NCI-H187 (cell line): ENCODE measurements at places on chromosomes 3 and 15.

DNA sequence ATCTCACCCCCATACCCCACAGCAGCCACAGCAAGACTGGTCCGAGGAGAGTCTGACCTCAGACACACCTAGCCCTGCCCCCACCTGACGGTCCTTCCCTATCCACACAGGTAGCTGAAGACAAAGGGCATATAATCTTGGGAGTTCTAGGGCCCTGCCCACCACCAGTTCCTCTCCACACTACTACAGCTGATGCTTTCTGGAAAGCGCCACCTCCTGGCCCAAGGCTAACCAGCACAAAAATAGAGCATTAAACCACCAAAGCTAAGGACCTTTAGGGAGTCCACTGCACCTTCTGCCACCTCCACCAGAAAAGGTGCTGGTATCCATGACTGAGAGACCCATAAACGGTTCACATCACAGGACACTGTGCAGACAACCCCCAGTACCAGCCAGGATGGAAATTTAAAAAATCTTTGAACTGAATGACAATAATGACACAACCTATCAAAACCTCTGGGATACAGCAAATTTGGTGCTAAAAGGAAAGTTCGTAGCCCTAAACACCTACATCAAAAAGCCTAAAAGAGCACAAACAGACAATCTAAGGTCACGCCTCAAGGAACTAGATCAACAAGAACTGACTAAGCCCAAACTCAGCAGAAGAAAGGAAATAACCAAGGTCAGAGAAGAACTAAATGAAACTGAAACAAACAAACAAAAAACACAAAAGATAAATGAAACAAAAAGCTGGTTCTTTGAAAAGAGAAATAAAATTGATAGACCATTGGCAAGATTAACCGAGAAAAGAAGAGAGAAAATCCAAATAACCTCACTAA lies 122.1 kb upstream of the TPRG1 start:
- no peak for DNase-seq

DNA sequence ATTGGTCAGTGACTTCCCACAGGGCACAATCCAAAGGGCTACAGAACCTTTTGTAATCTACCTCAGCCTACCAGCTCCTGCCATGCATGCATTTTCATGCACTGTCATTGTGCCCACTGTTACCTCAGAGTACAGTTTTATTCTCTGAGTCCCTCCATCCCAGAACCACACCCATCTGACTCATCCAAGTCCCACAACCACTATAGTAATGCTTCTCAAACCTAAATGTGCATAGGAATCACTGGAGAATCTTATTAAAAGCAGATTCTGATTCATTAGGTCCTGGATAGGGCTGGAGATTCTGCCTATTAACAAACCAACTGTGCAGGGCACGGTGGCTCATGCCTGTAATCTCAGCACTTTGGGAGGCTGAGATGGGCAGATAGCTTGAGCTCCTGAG lies 3.7 kb upstream of the B3GALNT1 start:
- DNase-seq, result no peak

DNA sequence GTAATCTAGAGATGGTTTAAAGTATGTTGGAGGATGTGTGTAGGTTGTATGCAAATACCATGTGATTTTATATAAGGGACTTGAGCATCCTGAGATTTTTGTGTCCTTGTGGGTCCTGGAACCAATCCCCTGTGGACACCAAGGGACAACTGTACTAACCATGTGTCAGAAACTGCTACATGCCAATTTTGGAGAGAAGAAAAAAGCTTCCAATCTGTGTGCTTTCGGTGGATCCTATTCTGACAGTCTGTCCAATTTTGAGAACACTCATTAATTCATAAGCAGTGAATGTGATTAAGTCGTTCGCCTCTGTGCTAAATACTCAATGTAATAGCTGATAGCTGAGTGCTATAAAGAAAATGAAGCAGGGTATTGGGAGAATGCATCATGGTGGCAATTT lies 61.6 kb downstream of the RBM6 start:
- no peak for DNase-seq

- no peak for DNase-seq
These were observed 6.0 kb downstream of the TM4SF4 start for GRCh38 chr3:149480326-149481017.

DNA sequence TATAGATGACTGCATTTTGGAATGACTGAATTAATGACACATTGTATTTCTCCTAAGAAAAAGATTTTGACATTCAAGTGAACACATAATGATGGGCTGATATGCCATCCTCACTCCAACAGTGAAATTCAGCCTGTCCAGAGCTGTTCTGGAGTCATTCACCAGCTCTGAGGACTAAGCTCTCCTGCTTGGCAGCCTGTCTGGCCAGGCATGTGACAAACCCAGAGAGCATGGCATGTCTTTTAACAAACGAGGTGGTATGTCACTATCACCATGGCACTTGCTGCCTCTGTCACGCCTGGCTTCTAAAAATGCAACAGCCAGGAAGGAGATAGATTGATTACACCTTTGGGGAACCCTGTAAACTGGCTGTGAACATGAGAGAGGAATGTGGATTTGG lies 1.4 kb downstream of the ACTC1 start:
- no peak for DNase-seq

- DNase-seq, result no peak
These were observed 50.7 kb upstream of the NIPA1 start for GRCh38 chr15:22735781-22736180.

DNA sequence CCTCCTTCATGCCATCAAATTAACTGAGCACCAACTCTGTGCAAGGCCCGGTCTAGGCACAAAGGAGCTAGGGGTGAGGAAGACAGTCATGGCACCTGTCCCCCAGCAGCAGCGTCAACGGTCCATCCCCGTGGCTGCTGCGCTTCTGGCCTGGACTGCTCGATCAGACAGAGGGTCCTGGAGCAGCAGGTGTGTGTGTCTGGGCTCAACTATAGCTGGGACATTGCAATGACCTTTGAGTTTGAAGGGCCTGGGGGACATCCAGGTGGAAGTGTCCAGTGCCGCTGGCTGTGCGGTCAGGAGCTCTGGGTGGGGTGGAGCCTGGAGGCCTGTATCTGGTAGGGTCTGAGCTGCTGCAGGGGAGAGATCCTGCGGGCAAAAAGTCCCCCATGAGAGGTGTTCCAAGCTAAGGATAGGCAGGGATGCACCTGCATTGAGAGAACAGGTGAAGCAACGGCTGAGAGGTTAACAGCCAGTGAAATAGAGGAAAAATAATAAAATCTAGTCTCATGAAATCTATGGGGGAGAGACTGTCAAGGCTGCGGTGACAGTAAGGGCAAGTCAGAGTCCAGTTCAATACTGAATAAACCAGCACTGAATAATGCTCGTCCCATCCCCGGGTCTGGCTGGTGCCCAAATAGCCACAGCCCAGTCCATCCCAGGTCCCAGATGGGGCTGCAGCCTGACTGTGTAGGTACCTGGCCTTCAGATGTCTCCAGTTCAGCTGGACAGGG lies 25.4 kb upstream of the SLC41A3 start:
- DNase-seq, result no peak

GRCh38 chr15:91867581-91868026 lies 14.1 kb downstream of the SLCO3A1 start:
- DNase-seq, result no peak

GRCh38 chr3:140198242-140198641 lies 263.3 kb downstream of the CLSTN2 start:
- DNase-seq, result no peak

DNA sequence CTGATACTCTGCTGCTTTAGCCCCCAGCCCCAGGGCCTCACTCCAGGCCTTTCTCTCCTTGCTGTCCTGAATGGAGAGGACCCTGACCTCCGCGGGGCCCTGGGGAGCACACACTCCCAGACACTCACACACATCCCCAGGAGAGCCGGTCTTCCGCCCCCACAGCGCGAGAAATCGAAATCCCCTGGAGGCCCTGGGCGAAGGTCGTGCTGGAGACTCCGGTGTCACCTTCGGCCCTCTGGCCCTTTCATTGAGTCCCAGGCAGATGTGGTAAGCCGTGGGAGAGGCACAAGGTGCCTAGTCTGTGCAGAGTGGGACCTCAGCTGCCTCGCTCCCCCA lies 848 bp upstream of the GOLGA8B start:
- no peak for DNase-seq

DNA sequence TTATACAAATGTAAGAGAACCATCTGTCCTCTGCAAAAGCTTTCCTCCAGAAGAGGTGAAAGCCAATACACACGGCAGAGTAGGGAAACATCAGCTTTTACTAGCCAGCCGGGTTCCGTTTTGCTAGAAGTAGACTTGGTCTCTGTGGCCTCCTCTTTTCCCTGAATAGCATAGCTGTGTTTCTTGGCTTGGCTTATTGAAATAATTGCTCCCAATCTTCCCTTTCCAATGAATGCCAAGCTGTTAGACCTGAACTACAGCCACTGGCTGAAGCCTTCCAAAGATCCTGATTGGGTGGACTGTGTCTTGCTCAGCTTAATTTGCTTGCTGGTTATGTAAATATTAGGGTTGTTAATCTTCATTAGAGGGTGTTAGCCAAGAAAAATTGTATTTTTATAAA lies 157.8 kb upstream of the ROPN1 start:
- DNase-seq, result no peak

- no peak for DNase-seq
These were observed 532.4 kb upstream of the GBE1 start for GRCh38 chr3:82293867-82294266.

- DNase-seq, result no peak
These were observed 160.1 kb downstream of the MFSD1 start for GRCh38 chr3:158961911-158962310.

GRCh38 chr15:81851757-81852156 lies 194.1 kb downstream of the MEX3B start:
- no peak for DNase-seq

DNA sequence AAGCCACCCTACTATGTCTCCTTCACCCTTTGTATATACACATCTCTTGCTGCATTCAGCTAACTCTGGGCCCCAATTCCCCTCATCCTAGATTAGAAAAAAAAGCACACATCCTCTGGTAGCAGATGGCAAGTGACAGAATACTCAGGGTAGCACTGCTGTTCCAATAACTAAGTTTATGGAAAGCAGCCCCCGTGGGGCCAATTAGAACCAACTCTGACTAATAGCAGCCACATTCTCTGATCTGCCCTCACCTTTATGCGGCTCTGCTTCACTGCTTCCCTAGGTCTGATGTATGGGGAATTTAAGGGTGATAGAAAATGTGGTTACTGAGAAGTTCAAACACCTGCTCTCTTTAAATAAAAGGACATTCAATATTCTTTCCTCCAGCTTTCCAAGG lies 74.9 kb upstream of the SETMAR start:
- no peak for DNase-seq

- no peak for DNase-seq
These were observed 15.1 kb downstream of the CMTM7 start for GRCh38 chr3:32406486-32407408.

- DNase-seq, result no peak
These were observed 3.0 kb downstream of the KNG1 start for GRCh38 chr3:186719945-186720739.

DNA sequence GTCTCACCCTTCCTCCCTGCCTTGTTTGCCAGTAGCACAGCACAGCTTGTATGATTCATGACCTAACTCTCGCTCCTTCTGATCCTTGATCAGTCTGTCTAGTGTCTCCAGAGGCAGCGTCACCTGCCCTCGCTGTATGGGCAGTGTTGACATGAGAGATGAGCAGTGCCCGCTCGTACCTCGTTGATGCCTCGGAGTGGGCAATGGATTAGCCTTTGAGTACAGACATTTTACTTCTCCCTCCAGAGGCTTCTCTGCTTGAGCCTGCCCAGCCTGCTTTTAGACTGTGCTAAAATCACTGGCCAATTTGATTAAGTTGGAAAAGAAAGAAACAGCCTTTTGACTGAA lies 569.0 kb downstream of the NTRK3 start:
- no peak for DNase-seq

GRCh38 chr3:160312014-160312624 lies 86.9 kb downstream of the C3orf80 start:
- DNase-seq, result no peak

DNA sequence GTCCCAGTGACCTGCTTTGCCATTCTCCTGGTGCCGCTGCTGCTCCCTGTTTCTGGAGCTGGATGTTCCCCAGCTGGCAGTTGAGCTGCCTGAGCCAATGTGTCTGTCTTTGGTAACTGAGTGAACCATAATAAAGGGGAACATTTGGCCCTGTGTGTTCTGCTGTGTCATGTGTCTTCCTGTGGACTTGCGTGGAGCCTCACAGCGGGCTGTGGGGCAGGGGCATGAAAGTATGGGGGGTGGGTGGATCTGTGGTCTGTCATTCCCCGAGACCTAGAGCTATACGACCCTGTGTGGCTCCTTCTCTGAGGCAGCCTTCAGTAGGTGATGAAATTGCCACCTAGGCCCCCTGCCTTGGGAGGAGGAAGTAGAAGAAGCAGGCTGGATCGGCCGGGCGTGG lies 2.0 kb upstream of the PPCDC start:
- no peak for DNase-seq

GRCh38 chr15:58773024-58773423 lies 1.9 kb downstream of the MINDY2 start:
- no peak for DNase-seq

DNA sequence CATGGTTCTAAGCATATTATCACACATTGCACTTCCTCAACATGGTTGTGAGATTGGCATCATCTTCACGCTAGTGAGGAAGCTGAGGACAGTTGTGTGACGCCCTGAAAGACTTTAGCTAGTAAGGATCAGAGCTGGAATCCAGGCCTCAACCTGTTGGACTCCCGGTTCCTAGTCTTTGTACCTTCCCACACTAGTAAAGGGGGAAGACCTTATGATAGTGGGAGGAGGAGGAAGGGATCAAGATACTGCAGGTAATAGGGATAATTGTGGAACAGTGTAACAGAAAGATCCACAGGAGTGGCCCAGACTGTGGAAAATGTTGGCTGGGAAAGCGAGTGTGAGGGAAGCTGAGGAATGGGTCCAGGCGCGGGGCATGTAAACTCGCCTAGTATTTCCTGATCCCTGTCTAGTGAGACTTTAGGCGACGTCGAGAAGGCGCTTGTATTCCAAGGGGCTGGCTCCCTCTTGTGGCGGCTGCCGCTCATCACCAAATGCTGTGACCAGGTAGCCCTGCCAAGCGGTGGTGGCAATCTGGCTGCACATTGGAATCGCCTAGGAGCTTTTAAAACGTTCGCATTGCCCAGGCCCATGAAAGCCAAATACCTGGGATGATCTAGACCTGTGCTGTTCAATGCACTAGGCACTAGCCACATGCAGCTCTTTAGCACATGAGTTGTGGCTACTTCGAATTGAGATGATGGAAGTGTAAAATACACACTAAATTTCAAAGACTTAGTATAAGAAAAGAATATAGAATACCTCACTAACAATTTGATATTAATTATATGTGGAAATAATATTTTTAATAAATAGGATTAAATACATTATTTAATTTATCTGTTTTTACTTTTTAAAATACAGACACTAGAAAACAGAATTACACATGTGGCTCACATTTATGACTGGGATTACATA lies 38.8 kb upstream of the CLDN18 start:
- no peak for DNase-seq
